ENCODE measurements at places on chromosomes 2 and 18.

- peak; percentile 74 for DNase-seq
Observed at GRCh38 chr2:21818212-21818795, 694.5 kb downstream of the TDRD15 start.

- peak; percentile 84 for DNase-seq
Observed at GRCh38 chr18:43563780-43564179, 286.5 kb upstream of the SYT4 start.

DNA sequence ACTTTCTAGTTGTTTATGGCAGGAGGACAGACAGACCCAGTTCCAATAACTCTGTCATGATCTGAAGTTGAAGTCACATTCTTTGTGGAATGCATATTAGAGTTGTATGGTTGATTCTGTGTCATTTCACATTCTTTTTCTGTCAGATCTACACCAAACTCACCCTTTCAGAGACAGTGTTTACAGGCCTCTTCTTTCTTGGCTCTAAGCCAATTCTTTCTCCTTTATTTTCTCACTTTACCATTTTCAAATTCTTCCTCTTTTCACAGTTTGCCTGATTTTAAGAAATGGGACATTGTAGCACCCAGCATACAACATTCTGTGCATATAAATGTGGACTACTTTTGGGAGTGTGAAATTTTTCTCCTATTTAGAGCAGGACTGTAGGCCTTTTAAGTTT lies 103.7 kb downstream of the CCDC85A start:
- peak; percentile 68 for DNase-seq

DNA sequence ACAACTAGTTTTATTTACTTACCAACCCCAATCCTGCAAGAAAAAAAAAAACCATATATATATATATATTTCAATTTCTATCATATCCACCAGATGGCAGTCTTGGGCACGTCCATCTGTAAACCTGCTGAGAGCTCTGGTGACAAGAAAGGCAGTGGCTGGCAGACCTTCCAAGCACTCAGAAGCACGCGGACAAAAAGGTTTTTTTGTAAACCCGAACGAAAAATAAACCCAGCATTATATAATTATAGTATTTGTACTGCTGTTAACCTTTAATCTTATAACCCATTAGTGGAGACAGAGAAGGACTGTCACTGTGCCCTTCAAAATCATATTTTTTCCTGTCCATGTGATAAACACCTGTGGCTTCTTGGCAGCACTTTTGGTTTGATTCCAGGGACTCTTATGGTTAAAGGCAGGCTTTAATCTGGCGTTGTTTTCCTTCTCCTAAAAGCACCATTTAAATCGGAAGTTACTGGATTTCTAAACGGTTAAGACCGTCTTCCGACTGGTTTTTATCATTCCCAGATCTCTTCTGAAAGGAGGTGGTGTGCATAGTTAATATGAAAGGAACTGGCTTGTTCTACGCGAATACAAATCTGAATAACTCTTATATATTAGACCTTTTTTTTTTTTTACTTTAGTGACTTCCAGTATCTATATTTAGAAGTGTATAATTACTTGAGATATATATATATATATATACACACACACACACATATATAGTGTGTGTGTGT lies 31.0 kb upstream of the SLC3A1 start:
- DNase-seq = peak; percentile 88

DNA sequence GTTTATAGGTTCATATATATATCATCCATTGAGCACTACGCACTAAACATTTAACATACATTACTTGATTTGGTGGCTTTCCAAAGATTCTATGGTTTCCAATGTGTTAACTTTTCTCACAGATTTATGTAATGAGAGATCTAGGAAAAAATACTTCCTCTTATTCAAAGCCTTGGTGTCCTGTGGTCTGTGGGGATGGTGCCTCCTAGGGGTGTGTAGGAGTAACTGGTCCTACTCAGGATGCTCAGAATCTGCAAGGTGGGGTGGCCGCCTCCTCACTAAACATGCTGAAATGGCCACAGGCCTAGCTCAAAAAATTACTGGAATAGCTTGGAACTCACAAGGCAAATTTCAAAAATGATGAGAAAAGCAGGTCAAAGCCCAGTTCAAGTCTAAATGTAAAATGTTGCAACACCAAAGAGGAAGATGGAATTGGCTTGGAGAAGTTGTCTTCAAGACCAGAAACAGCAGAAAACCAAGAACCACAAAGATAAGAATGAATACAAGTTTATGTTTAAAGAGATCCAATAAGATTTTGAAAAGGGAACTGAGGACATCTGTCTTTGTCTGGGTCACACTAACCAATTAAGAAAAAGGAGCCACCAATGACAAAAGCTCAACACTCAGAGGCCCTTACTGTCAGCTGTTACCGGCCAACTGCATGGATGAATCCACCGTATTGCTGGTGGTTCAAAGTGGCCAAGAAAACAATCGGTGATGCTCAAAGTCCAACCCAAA lies 11.5 kb downstream of the GPR55 start:
- DNase-seq = peak; percentile 30

DNA sequence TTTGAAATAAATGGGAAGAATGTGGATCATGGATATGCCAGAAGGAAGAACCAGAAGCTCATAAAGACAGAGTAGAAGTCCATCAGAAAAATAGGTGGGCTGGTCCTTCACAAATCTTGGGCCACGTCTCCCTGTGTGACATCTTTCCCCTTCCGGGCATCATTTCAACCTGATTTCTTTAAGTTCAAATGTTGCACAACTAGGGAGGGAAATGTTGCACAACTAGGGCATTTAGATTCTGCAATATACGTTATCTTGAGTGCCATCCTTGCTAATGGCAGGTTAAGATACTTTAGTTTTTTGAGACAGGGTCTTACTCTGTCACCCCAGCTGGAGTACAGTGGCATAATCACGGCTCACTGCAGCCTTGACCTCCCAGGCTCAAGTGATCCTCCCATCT lies 129.6 kb downstream of the CERS6 start:
- no peak for DNase-seq

- no peak for DNase-seq
Observed at GRCh38 chr2:175892046-175892445, 110.0 kb downstream of the LNPK start.

DNA sequence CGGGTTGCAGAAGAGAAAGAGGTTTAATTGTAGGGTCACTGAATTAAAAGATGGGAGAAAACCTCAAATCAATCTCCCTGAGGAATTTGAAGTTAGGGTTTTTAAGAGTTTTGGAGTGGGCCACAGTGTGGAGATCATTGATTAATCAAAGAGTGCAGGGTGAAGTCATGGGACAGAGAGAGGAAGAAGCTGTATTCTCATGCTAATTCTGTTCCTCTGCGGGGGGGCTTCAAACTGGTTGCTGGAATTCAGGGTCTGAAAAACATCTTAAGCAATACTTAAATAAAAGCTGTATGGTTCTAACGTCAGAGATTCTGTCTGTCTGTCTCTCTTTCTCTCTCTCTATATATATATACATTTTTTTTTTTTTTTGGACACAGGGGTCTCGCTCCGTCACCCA lies 169.8 kb upstream of the SPATS2L start:
- no peak for DNase-seq

- DNase-seq = no peak
Observed at GRCh38 chr18:35306588-35307250, 16.7 kb upstream of the ZSCAN30 start.

GRCh38 chr2:94964193-94964592 lies 61.3 kb upstream of the MAL start:
- DNase-seq = no peak

DNA sequence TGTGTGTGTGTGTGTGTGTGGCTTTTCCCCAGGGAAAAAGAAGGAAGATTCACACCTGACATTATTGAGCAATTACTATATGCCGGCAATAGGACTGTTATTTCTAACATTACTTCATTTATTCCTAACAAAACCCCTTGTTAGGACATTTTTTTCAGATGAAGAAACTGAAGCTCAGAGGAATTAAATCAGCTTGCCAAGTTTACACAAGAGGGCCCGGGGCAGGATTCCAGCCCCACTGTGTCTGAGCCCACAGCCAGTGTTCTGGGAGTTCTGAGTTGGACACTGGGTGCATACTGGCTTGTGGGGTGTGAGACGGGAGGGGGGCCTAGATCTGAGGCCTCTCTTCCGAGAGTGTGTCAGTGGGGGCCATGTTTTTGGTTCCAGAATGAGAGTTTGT lies 9.9 kb downstream of the TOGARAM2 start:
- DNase-seq = no peak

DNA sequence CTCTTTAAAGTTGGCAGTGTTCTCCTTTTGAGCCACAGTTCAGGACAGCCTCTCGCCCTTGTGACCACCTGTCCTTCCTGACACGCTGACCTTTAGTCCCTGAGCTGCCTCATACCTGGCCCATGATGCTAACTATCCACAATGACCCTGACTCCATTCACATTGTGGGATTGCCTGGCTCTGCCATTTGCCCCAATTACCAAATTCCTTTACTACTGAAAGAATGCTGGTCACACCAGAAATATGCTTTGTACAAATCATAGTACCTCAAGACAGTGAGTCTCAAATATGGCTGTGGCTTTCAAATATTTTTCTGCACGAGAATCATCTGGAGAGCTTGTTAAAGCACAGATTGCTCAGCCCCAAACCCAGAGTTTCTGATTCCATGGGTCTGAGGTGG lies 54.2 kb downstream of the LTBP1 start:
- no peak for DNase-seq
